Fibroblast of the aortic adventitia (primary cell): ENCODE measurements at places on chromosomes 4 and X. TPM values are rescaled to one million over a fixed set of nuclear protein-coding genes. Genes with fewer than 3 reads are reported as not detected.

FRMD7 gene
- total RNA-seq = not detected in 2 replicates

CHIC2 gene
- 39.2 and 88.4 TPM in 2 replicates for total RNA-seq

DUSP21 gene
- not detected in 2 replicates for total RNA-seq

FAM184B gene
- not detected in 2 replicates for total RNA-seq

SLITRK4 gene
- 0.99 and 8.3 TPM in 2 replicates for total RNA-seq

MGARP gene
- 17.1 and 56.9 TPM in 2 replicates for total RNA-seq

CXCL1 gene
- 1.3 and 5.2 TPM in 2 replicates for total RNA-seq

SULT1B1 gene
- 0.74 and 1.3 TPM in 2 replicates for total RNA-seq

PITX2 gene
- total RNA-seq = 0.18 and 1.4 TPM in 2 replicates

ADGRL3 gene
- total RNA-seq = under 0.01 and 7.9 TPM in 2 replicates

GABRG1 gene
- not detected in 2 replicates for total RNA-seq

CT83 gene
- total RNA-seq = not detected in 2 replicates

ADH7 gene
- 0.09 TPM in 1 of 2 replicates, not detected in the other for total RNA-seq

RHOXF2 gene
- not detected in 2 replicates for total RNA-seq

NAP1L2 gene
- total RNA-seq = 0.18 and 0.49 TPM in 2 replicates

SPP1 gene
- 0.72 and 11.9 TPM in 2 replicates for total RNA-seq

CT45A10 gene
- total RNA-seq = not detected in 2 replicates

ITM2A gene
- 0.54 and 3.3 TPM in 2 replicates for total RNA-seq

NPY2R gene
- 0.27 TPM in 1 of 2 replicates, not detected in the other for total RNA-seq

PABPC1L2B gene
- total RNA-seq = not detected in 2 replicates

CT47B1 gene
- total RNA-seq = not detected in 2 replicates

RHOXF2B gene
- total RNA-seq = not detected in 2 replicates

FGF5 gene
- total RNA-seq = 0.98 and 55.9 TPM in 2 replicates

INTU gene
- total RNA-seq = 6.0 and 14.1 TPM in 2 replicates

BTK gene
- total RNA-seq = not detected in 2 replicates

RNF150 gene
- 0.57 and 0.99 TPM in 2 replicates for total RNA-seq

GPR34 gene
- not detected in 2 replicates for total RNA-seq

SCML1 gene
- 12.0 and 17.7 TPM in 2 replicates for total RNA-seq

SOX3 gene
- total RNA-seq = not detected in 2 replicates

PPP4R3C gene
- not detected in 2 replicates for total RNA-seq

P2RY10 gene
- total RNA-seq = not detected in 2 replicates

PCSK1N gene
- total RNA-seq = not detected in 2 replicates

REELD1 gene
- total RNA-seq = not detected in 2 replicates

PDLIM3 gene
- 3.0 and 10.1 TPM in 2 replicates for total RNA-seq

XKRX gene
- 0.36 TPM in 1 of 2 replicates, not detected in the other for total RNA-seq

FGD1 gene
- 11.1 and 11.9 TPM in 2 replicates for total RNA-seq

WWC2 gene
- total RNA-seq = 21.5 and 47.0 TPM in 2 replicates

CXCL3 gene
- 0.09 TPM in 1 of 2 replicates, not detected in the other for total RNA-seq

GNRHR gene
- total RNA-seq = not detected in 2 replicates

SPINK2 gene
- not detected in 2 replicates for total RNA-seq

HEPH gene
- 29.5 and 52.8 TPM in 2 replicates for total RNA-seq

CT45A3 gene
- total RNA-seq = not detected in 2 replicates

PFKFB1 gene
- 0.09 TPM in 1 of 2 replicates, not detected in the other for total RNA-seq

FRMPD4 gene
- 0.41 and 5.0 TPM in 2 replicates for total RNA-seq

CSAG2 gene
- total RNA-seq = not detected in 2 replicates

FGFBP1 gene
- total RNA-seq = not detected in 2 replicates

SH3D19 gene
- total RNA-seq = 60.2 and 95.9 TPM in 2 replicates

FAM9C gene
- total RNA-seq = not detected in 2 replicates
